CD4-positive, alpha-beta memory T cell (primary cell): ENCODE measurements at places on chromosomes 2 and 18. TPM values are rescaled to one million over a fixed set of nuclear protein-coding genes. Genes with fewer than 3 reads are reported as not detected.

Gene ANTXR1
- total RNA-seq, result not detected

Gene ECEL1
- not detected for total RNA-seq

Gene MRPL53
- 82.3 TPM for total RNA-seq

DNA sequence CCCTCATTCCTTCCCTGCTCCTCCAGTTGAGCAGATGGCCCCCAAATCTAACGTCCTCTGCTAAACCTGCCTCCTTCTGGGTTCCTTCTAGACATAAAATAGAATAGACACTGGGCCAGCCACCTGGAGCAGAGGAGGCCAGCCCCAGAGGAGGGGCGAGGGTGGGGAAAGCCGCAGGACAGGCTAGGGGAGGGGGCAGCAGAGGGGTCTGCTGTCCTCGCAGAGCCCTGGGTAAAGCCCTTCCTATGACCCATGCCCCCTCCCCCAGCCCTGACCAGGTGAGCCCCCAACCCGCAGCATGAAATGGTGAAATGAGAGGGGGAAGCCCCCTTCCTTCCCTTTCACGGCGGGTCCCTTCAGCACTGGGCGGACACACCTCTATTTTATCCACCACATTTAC is 7.8 kb downstream of the MFSD2B start:
- DNase-seq, result no peak

DNA sequence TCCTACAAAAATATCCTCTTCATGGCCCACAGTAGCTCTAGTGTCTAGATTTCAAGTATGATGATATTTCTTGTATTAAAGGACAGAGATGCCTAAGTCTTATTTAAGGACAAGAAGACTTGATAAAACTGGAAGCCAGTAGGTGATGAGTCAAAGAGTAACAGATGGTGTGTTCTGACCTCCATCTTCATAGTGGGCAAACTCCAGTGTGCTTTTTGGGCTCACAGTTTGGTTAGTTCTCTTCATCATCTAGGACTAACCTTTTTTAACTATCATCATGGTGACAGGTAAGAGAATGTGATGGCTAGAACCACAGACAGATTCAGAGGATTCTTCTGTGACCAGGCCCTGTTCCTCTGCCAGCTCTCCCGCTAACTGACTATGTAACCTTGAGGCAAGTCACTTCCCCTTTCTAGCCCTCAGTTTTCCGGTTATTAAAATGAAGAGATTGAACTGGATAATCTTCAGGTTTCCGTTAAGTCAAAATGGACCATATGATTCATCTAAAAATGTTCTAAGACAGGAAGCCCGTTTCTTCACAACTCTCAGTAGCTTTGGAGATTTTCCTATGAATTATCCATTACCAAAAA is 140.3 kb upstream of the RASGRP3 start:
- no peak for DNase-seq
